ENCODE measurements at places on chromosomes 2 and 18. TPM values are rescaled to one million over a fixed set of nuclear protein-coding genes. Genes with fewer than 3 reads are reported as not detected.
A peak's percentile ranks its signal among the peaks of the same experiment; 100 is the strongest.

DNA sequence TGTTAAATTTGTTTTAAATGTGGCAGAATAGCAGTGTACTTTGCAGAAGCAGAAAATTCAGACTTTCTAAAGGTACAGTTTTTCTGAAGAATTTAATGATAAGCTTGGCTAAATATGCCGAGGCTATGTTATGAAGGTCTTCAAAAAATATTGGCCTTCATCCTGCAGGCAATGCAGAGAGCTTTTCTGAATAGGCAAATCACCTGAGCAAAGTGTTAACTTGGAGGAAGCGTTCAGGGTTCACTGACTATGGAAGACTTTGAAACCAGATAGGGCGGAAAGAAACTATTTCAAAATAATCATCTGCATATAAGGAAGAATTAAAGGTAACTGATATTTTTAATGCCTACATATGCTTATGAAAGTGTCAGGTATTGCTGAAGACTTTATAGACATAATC lies 133.7 kb upstream of the SETBP1 start:
- no peak for DNase-seq
- no peaks in the 10 kb centered on the region for H3K27me3 ChIP-seq
- H3K36me3 ChIP-seq = no peaks in the 10 kb centered on the region
- no peak overlapping the region for H3K27ac ChIP-seq
- H3K4me1 ChIP-seq = peaks cover 20% of the 10 kb centered on the region
- H3K4me3 ChIP-seq = no peak overlapping the region

GALR1 gene
- not detected for total RNA-seq

GRCh38 chr2:223765221-223765785 lies 72.1 kb downstream of the AP1S3 start:
- no peak overlapping the region for H3K4me3 ChIP-seq
- no peak for DNase-seq
- H3K27me3 ChIP-seq = no peaks in the 10 kb centered on the region
- peaks cover 36% of the 10 kb centered on the region for H3K4me1 ChIP-seq

POTEI gene
- total RNA-seq = 0.07 TPM

AQP12A gene
- not detected for total RNA-seq

ASTL gene
- not detected for total RNA-seq

- peaks cover 55% of the 10 kb centered on the region for H3K36me3 ChIP-seq
- H3K27me3 ChIP-seq = no peaks in the 10 kb centered on the region
These were observed 56.6 kb downstream of the SP100 start for GRCh38 chr2:230472621-230473018.

ADAM23 gene
- 19.2 TPM for total RNA-seq

SPEG gene
- total RNA-seq = 62.9 TPM

DNA sequence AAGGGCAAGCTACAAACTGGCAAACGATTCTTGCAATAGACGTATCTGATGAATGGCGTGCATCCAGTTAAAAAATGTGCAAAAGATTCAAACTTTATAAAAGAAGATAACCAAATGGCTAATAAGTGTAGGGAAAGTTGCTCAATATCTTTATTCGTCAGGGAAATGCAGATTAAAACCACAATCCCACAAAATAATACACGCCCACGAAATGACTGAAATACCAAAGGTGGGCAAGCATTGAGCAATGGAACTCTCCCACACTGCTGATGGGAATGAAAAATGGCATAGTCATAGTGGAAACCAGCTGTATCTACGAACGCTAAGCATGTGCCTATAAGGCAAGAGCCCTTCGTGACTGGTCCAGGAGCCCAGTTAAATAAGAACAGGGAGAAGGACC lies 168.6 kb upstream of the SIX2 start:
- no peak overlapping the region for H3K4me3 ChIP-seq
- no peaks in the 10 kb centered on the region for H3K27me3 ChIP-seq

DNA sequence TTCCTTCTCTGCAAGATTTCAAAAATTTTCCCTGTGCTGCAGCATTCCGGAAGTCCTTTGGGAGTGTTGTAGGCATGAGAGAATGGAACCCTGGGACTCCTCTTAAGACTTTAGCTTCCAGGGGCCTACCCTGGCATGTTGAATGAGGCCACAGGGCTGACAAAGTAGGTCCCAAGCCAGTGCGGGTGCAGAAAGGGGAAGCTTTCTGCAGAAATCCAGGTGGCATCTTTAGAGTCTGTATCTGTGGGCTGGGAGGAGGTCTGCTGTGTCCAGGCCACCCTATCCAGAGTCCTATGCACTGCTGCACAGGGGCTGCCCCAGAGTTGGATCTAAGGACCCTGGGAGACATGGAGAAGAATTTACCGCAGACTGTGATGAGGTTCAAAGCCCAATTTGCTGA lies 1.9 kb upstream of the SIX2 start:
- H3K27ac ChIP-seq = peak overlapping the region; percentile 93
- peaks cover 56% of the 10 kb centered on the region for H3K4me1 ChIP-seq
- peaks cover 4% of the 10 kb centered on the region for H3K36me3 ChIP-seq
- DNase-seq = no peak
- H3K27me3 ChIP-seq = no peaks in the 10 kb centered on the region

ACTR1B gene
- total RNA-seq = 51.0 TPM

FANCL gene
- 22.1 TPM for total RNA-seq

DNA sequence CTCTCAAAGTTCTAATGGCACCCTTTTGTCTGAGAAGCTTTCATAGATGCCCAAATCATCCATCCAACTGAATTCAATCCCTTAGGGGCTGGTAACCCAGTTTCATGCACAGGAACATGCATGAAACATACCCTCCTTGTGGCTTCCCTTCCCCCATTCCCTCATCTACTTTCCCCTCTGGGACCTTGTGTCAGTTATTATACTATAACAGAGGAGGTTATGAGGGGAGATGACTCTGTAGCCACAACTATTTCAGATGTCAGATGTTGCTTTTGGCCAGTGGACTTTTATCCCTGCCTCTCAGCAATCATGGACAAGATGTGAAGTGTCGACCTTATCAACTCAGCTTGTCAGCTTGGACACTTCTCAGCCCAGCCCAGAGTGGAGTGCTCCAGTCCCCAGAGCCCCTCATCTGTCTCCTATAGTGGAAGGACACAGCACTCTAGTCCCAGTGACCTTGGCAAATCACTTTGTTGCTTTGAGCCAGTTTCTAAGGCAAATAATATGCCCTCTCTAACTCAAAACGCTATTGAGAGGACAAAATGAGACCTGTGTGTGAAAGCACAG lies 8.4 kb downstream of the DHRS9 start:
- no peaks in the 10 kb centered on the region for H3K36me3 ChIP-seq
- DNase-seq = no peak
- peaks cover 2% of the 10 kb centered on the region for H3K27me3 ChIP-seq
- H3K4me1 ChIP-seq = peaks cover 8% of the 10 kb centered on the region
- H3K4me3 ChIP-seq = no peak overlapping the region
- H3K27ac ChIP-seq = no peak overlapping the region

Data from chondrocyte (in vitro differentiated cells).